ENCODE measurements at places on chromosomes 11 and 22.

DNA sequence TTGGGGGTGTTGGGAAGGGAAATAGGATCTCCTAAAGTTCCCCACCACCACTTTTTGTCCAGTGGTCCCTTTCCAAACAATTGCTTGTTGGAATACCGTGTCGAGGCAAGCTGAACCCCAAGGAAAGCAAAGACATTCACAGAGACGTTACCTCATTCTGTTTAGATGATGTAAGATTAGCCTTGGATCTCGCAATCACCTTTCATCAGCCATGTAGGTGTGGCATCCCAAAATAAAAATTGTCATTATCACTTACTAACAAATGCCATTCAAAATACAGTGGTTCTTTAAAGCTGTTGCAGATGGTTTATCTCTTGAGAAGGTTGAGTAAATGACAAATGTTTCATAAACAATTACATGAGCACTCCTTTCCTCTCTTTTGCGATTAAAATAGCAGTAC lies 86.5 kb upstream of the SLC25A18 start:
- no peak for DNase-seq

DNA sequence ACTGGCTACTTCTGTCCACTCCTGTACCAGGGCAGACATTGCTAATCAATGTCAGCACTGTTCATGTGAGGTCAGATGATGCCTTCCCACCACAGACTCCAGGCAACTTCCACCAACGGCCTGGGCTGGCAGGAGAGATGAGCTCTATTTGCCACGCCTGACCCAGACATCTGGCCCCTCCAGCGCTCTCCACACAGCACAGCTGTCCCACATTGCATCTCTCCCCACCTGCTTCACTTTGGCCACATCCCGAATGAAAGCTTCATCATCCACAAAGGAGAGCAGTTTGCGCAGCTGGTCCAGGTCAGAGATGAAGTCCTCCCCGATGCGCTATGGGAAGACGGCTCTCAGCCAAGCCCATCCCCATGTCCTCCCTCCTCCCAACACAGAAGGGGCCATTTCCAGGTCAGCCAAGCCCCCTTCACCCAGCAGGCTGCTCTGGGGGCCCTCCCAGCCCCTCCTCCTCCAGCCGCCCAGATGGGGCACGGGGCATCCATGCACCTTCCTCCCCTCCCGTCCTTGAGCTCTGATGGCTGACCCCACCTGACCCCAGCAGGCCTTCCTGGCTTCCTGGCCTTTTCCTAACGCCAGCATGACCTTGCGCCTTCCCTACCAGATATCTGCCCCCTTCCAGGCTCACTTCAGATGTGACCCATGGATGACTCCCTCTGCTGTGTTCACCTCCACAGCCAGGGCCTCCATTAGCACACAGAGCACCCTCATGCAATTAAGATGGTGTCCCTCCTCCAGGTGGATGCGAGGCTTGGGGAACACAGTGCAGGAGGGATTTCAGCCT lies 7.4 kb downstream of the PYGM start:
- DNase-seq = no peak

- no peak for DNase-seq
These were observed 132.0 kb downstream of the ELP4 start for GRCh38 chr11:31641477-31642062.

DNA sequence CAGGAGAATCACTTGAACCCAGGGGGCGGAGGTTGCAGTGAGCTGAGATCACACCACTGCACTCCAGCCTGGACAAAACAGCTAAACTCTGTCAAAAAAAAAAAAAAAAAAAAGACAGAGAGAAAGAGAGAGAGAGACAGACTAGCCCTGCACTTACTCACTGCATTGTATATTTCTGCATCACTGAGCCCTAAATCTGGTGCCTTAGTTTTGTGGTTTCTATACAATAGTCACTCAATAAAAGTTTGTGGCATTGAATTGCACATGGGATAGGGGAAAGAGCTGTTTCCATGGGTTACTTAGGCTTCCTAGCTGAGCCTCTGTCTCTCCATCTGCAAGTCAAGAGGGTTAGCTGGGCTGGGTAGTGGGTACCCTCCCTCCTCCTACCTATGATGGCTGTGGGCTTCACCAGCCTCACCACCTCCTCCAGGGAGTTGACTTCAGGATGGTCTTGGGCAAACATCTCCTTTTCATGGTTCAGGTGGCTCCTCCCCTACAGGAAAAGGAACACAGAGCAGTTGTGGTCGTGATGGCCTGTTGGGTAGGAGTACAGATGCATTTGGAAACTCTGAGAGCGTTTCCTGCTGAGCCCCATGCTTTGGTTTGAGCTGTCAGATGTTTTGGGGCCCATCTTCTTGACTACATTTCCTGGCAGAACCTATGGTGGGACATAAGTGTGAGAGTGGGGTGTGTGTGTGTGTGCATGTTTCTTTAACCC lies 73.2 kb downstream of the CCDC81 start:
- no peak for DNase-seq

- DNase-seq = no peak
These were observed 21.3 kb downstream of the TRIM66 start for GRCh38 chr11:8661001-8661795.

- DNase-seq = no peak
These were observed 519 bp downstream of the ARRB1 start for GRCh38 chr11:75350743-75351540.

Data from GM13976 (cell line).